ENCODE measurements at places on chromosomes 3 and 15.

DNA sequence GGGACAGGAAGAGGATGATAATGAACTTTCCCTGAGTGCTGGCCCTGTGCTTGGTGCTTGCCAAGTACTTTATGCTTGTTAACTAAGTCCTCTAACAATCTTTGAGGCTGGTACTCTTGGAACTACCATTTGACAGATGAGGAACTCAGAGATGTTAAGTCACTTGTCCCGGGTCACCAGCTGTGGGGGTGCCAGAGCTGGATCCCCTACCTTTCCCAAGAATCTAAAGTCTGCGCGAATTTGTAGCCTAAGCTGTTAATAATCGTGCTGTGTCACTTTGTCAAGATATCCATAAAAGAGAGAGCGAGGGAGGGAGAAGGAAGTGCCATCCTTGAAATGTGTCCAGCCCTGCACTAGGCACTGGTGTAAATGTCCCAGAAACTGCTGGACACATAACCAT lies 19.0 kb upstream of the ACOX2 start:
- DNase-seq: no peak

- no peak for DNase-seq
These were observed 4.2 kb downstream of the GHRL start for GRCh38 chr3:10288575-10288960.

DNA sequence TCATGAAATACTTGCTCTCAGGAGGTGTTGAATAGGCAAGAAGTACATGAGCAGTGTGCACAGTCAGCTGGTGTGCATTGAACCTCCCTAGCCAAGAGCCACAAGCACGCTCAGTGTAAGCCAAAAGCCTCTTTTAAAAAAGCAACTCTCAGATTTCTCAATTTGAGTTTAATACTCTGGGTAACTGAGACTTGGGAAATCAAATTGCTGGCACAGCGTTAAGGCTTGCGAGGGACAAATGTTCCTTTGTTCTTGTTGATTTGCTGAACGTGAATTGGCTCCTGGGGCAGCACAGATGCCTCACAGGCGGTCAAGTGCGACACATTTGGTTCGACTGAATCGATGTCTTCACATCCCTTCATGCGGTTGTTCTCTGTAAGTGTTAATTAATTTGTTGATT lies at the start of gene FAM240A:
Gene FAM240A, plus strand, starts transcription at position 202 of the 400 bp plus-strand sequence. Its CDS starts 159 bp downstream, at position 361.
- DNase-seq: no peak

DNA sequence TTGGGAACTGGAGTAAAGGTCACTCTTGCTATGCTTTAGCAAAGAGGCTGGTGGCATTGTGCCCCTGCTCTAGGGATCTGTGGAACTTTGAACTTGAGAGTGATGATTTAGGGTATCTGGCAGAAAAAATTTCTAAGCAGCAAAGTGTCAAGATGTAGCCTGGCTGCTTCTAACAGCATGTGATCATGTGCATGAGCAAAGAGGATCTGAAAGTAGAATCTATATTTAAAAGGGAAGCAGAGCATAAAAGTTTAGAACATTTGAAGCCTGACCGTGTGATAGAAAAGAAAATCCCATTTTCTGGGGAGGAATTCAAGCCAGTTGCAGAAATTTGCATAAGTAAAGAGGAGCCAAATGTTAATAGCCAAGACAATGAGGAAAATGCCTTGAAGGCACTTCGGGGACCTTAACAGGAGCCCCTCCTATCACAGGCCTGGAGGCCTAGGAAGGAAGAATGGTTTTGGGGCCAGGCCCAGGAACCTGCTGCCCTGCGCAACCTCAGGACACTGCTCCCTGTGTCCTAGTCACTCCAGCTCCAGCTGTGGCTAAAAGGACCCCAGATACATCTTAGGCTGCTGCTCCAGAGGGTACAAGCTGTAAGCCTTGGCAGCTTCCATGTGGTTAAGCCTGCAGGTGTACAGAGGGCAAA lies 212.2 kb upstream of the LINGO1 start:
- no peak for DNase-seq

DNA sequence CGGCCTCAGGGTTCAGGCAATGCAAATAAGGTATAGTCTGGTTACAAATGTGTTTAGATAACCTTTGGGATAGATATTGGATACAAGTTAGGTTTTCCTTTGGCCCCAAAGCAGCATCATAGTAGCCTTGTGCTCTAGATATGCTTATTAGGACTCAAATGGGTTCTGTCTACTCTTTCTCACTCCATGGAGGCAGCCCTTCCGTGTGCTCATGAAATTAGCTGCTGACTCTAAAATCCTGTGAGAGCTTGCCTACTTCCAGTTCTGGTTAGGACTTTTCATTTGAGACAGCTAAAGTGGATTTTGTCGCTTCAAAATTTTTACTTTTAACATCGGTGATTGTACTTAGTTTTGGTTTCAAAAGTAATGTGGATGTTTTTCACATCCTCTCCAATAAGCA lies 1.6 kb downstream of the CDV3 start:
- no peak for DNase-seq

DNA sequence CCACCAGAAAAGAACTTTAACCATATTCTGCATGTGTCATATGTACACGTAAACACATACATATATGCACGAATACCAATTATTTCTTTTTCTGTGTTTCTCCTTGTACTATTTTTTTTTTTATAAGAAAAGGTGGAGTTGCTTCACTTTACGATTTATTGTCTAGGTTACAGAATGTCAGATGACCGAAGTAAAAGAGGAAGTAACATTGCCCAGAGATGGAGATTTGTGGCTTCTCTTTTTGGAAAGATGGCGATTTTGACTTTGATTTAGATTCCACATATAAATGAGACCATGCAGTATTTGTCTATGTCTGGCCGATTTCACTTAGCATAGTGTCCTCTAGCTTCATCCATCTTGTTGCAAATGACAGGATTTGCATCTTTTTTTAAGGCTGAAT lies 293.1 kb downstream of the SV2B start:
- DNase-seq: no peak

- no peak for DNase-seq
These were observed 60.7 kb downstream of the DUT start for GRCh38 chr15:48391950-48392349.

- no peak for DNase-seq
These were observed 5.0 kb downstream of the CHST13 start for GRCh38 chr3:126528800-126529541.

DNA sequence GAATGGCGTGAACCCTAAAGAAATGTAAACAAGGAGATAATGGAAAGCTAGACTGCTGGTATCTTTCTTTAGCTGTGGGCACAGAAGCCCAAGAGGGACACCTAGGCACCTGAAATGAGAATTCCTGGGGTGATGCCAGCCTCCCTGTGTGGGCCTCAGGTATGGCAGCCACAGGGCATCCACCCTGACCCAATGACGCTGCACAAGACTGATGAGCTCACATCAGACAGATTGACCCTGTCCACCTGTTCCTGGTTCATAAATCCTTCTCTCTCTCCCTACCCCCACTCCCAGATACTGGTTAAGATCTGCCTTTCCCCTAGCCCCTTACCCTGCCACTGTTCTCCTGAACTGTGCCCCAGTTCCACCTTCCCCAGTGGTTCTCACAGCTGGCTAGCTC lies 1.5 kb downstream of the GLB1 start:
- no peak for DNase-seq

DNA sequence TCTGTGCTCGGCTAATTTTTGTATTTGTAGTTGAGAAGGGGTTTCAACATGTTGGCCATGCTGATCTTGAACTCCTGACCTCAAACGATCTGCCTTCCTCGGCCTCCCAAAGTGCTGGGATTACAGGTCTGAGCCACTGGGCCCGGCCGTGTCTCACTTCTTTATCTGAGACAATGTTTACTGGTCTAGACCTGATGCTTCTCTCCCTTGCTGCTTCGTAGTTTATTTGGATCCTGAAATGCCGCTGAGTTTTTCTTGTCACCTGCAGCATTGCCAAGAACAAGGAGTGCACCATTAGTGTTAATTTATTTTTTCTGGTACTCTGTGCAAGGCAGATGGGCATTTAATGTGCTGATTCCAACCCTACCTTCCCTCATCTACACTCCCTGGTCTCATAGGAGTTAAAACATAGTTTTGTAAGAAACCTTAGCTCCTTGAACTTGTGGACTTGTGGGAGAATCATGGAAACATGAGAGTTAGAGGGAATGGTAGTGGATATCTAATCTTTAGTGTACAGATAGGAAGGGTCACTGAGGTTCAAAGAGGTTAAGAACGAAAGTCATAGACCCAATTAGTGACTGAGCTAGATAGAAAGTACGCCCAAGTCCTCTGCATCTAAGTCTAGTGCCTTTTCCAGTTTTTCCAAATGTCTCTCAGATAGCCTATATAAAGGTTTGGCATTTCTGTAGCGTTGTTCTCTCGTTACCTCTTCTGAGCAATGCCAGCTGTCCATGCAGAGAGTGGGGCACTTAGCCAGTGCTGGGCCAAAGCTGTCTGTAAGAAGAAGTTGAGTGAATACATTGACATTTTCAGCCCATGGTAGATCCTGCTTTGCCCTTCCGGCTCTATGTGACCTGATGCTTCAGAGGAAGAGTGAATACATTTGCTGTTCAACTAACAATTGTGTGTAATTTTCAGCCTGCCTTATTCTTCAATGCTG lies 244.1 kb downstream of the LPP start:
- DNase-seq: no peak

GRCh38 chr3:174191380-174191779 lies 667.8 kb upstream of the NAALADL2 start:
- DNase-seq: no peak

- no peak for DNase-seq
These were observed 35.9 kb downstream of the SLC12A1 start for GRCh38 chr15:48242015-48242414.

GRCh38 chr3:86743233-86743632 lies 247.7 kb downstream of the VGLL3 start:
- DNase-seq: no peak

DNA sequence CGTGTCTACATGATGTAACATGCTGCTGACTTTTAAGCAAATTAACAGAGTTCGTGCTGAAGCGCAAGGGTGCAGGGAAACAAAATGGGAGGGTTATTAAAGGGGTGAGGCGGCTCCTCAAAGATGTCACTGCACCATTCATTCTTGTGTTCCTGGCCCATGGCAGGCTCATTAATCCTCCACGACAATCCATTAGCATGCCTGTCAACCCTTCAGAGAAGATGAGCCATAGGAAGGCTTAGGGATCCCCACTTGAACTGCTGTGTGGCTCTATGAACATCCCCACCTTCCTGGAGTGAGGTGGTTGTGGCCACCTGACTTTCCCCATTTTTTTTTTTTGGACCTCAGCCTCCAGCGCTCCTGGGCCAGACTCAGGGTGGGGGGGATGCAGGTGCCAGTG lies 45.8 kb downstream of the IGF1R start:
- DNase-seq: no peak

DNA sequence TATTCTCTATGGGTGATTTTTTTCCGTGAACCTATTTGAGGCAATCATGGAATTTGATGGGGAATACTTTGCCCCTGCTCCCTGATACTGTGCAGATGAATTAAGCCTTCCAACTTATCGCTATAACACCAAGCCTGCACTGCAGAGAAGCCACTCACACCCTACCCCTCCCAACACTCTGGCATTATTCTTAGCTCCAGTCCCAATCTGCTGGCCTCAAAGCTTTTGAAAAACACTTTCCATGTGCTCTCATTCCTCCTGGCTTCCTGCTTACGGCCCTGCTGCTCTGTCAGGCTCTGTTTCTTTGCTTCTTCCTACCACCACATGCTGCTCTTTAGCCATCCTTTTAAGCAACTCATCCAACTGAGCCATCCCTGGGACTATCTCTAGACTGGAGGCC lies 327.8 kb upstream of the SLCO3A1 start:
- no peak for DNase-seq
